ENCODE measurements at places on chromosomes 3 and 15.

DNA sequence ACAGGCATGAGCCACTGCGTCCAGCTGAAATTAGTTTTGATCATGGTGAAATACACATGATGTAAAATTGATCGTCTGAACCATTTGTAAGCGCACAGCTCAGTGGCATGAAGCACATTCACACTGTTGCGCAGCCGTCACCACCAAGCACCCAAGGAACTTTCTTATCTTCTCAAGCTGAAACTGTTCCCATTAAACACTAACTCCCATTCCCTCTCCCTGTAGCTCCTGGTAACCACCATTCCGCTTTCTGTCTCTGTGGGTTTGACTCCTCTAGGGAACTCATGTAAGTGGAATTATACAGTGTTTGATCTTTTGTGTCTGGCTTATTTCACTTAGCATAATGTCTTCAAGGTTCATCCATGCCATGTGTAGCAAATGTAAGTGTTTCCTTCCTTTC, 62.3 kb downstream of the FBLN2 start:
- no peak for DNase-seq

DNA sequence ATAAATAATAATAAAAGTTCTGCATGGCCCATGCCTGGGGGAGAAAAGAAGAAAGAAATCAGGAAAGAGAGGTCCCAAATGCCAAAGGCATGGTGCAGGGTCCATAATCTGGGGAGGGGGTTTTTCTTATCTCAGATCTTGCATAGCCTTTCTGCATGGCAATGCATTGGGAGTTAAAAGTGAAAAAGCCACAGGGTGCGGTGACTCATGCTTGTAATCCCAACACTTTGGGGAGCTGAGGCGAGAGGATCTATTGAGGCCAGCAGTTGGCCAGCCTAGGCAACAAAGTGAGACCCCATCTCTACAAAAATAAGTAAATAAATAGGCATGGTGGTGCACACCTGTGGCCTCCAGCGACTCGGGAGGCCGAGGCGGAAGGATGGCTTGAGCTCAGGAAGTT, 76.8 kb upstream of the GATA2 start:
- no peak for DNase-seq

GRCh38 chr3:59995563-59995962, 945.7 kb upstream of the CFAP20DC start:
- no peak for DNase-seq

DNA sequence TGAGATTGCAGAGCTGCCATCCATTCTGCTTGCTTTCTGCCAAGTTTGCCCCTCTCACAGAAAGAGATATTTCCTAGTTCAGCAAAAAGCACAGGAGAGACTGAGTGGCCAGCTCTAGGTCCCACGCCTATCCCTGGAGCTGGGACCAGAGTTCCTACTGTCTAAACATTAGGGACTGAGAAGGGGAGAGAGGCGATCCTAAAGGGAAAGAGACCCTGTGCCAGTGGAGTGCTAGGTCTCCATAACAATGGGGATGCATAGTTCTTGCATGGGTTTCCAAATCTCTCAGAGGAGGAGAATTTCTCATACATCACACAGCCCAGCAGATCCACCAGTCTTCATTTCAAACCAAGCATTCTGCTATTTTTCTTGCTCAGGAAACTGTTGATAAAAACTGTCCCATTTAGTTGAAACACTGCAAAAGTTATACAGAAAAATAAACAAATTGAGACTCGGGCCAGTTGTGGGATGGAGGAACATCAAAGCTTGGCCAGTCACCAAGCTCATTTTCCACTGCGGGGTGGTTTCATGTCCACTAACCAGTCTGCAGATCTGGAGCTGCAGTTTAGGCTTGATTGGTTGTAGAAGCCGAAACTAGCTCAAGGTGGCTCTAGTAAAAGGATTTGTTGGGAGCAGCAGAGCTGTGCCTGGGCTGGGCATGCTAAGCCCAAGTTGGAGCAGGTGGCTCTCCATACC, 62.7 kb downstream of the EEFSEC start:
- no peak for DNase-seq

DNA sequence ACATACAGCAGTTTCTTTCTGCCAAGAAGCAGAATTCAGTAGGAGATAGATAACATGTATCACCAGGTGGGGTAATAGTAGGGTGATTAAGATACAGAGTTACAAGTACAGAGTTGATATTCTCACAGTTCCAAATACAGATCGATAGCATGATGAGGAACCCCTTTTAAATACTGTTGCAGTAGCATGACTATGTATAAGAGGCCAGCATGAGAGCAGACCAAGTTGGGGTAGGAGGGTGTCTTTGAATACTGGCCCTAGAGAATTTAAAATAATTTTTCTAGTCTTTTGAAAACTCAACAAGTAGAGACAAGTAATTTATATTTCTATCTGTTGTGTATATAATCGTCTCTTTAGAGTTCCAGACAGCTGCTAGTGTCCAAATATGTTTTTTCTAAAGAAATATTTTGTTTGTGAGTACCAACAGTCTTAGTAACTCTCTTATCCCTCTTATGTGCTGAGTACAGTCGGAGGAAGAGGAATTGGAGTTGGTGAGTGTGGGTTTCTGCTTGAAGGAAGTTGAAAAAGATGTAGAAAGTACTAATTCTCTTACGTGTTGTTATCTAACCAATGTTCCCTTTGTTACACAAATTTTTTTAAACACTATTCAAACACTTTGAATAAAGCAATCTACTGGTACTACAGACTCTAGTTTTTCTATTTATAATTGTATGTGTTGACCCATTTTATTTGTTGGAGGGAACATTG, 30.2 kb downstream of the LYSMD4 start:
- no peak for DNase-seq
